ENCODE measurements at places on chromosomes 2 and 18.

GRCh38 chr18:4130734-4131719, 324.1 kb downstream of the DLGAP1 start:
- DNase-seq: no peak

GRCh38 chr18:3454365-3455089, 4.6 kb downstream of the TGIF1 start:
- peak; percentile 72 for DNase-seq

GRCh38 chr2:46870051-46870839, 45.4 kb downstream of the MCFD2 start:
- DNase-seq: no peak

DNA sequence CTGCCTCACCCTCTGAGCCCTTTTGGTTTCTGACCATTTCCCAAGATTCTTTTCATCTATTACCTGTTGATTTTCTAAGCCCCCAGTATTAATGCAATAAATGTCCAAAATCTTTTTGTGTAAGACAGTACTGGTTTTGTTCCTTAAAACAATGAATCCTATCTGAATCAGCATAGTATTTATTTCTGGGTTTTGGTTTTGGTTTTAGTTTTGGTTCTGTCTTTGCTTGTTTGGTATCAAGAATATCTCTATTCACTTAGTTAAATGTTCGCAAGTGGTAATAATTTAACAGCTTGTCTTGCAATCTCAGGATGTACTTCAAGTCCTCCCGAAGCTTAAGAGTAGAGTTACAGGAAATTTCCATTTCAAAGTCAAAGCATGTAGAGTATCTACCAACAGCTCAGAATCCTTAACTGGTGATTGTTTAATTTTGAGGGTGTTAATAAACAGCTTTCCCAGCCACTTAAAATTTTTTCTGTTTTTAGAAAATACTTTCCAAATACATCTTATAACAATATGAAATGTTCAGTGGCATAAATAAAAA, 67.7 kb upstream of the NEDD4L start:
- DNase-seq: no peak

- DNase-seq: no peak
Measured at GRCh38 chr2:17969661-17970060, 91.2 kb downstream of the KCNS3 start.

GRCh38 chr18:21262979-21263378, 20.9 kb downstream of the GREB1L start:
- DNase-seq: no peak

DNA sequence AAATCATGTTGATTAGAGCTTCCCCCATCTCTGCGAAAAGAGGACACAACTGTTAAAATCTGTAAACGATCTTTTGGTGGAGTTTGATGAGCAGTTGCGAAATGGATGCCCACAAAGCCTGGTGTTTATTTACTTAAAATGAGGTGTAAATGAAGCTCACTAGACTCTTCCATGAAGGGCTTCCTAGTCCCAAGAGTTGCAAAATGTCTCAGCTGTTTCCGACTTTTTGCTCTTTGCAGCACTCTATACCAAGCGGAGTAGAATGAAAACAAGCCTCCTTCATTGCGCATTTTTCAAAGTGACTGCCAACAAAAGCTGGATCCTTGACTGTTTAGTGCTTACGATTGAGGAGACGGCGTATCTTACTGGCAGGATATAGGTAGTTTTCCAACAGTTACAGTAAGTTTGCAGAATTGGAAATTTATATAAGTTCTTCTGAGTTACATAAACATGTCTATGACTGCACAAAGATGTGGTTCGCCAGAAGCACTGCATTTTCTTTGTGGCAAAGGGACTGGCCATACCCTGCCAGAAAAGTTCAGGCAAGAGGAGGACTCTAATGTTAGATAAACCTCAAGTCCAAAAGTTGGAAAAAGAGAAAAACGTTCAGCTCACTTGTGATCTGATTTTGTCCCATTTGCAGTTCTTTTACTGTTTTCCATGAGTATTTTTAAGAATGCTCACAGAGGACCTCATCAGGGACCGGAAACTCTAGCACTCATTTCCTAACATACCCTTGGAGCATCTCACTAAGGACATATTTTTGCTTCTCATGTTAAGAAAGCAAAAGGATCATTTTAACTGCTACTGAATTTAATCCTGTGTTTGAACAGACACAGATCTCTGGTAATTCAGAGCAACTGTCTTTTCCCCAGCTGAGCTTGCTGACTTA, 42.7 kb downstream of the COLEC12 start:
- no peak for DNase-seq

- DNase-seq: no peak
Measured at GRCh38 chr2:227252831-227253230, 72.2 kb upstream of the MFF start.
